ENCODE measurements at places on chromosomes 5 and 9.

- DNase-seq = no peak
These were observed 169.0 kb downstream of the SYK start for GRCh38 chr9:90970608-90971007.

GRCh38 chr5:169602535-169602934, 19.0 kb downstream of the SPDL1 start:
- no peak for DNase-seq

- no peak for DNase-seq
These were observed 197.9 kb downstream of the EPB41L4A start for GRCh38 chr5:112221128-112221527.

DNA sequence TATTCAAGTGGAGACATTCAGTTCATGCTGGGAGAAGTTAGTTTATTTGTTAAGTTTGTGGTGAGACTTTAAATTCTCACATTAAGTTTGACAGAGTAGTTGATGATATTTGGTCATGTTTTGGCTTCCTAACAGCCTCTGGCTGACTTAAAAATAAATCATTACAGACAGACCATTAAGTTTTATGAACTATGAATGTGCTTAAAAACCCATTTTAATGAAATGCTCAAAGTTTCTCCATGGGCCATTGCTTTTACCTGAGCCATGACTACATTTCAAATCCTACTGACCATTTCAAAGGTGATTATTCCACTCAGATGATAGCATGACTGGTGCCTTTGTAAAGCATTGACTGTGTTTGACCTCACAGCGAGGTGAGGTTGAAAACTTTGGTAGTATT, 192.7 kb downstream of the LRRC70 start:
- no peak for DNase-seq

- DNase-seq = no peak
These were observed 265.0 kb upstream of the FAM174A start for GRCh38 chr5:100270023-100270771.

DNA sequence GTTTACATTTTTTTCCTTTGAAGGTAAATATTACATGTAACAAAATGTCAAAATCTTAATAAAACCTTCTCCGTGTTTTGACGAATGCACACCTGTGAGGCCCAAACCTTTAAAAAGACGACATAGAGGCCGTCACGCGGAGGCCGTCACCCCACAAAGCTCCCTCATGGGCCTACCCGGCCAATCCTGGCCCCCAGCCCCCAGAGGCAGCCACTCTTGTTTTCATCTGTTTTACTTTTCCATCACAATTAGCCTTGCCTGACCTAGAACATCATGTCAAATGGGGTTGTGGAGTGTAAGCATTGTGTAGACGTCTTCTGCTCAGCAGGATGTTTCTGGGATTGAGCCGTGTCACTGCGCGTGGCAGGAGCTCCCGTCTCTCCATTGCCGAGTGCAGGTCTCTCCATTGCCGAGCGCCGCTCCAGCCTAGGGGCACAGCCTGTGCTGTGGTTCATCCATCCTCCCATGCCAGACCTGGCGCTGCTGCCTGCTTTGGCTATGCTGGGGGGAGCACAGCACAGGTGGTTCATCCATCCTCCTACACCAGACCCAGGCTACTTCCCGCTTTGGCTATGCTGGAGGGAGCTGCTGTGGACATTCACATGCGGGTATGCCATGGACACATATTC, 52.2 kb upstream of the IRX4 start:
- no peak for DNase-seq
